Activated CD8-positive, alpha-beta T cell treated with anti-CD3 and anti-CD28 coated beads for 36 hours (primary cell): ENCODE measurements at places on chromosomes 2 and 18. TPM values are rescaled to one million over a fixed set of nuclear protein-coding genes. Genes with fewer than 3 reads are reported as not detected.
A peak's percentile ranks its signal among the peaks of the same experiment; 100 is the strongest.

KHK gene
- 6.7 TPM for total RNA-seq

MPP4 gene
- total RNA-seq, result not detected

C1QL2 gene
- not detected for total RNA-seq

TMEM37 gene
- not detected for total RNA-seq

DNA sequence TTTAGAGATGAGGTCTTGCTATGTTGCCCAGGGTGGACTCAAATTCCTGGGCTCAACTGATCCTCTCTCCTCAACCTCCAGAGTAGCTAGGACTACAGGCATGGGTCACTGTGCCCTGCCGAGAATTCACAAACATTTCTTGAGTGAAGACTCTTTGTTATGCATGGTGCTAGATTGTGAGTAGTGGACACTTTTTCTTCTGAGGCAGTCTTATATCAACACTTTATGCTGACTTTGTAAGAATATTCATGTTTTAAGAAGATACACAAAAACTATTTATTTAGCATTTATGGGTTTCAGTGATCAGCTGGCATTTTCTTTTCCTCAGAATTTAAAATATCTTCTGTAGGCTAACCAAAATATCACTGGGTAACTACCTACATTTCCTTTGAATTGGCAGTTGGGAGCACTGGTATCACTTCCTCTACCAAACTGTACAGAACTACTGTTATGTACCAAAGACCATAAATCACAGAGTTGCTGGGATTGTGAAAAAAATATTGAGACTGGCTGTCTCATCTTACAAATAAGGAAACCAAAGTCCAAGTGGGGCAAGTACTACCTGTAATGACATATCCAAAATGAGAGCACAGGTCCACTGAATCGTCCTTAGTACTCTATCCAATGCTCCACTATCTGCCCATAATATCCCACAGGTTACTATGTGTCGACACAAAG lies 34.0 kb downstream of the DOCK10 start:
- DNase-seq, result no peak

DNA sequence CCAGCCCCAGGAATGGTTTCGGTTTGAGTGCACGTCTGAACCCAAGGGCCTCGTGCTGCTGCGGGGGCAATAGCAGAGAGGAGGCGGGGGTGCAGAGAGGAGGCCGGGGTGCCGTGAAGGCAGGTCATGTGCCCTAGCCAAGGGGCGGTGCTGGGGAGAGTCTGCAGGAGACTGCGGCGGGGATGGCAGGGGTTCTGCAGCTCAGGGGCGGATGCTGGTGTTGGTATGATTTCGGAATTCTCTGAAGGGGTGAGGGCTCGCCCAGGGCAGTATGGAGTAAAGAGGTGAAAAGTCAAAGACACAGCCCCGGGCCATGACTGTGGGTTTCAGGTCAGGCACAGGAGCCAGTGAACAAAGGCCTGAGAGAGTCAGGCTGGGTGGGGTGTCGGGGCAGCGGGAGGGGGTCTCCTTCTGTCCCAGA lies 186.5 kb upstream of the HDAC4 start:
- no peak for DNase-seq

GRCh38 chr2:148615381-148615841 lies 29.1 kb upstream of the EPC2 start:
- no peak for DNase-seq

DNA sequence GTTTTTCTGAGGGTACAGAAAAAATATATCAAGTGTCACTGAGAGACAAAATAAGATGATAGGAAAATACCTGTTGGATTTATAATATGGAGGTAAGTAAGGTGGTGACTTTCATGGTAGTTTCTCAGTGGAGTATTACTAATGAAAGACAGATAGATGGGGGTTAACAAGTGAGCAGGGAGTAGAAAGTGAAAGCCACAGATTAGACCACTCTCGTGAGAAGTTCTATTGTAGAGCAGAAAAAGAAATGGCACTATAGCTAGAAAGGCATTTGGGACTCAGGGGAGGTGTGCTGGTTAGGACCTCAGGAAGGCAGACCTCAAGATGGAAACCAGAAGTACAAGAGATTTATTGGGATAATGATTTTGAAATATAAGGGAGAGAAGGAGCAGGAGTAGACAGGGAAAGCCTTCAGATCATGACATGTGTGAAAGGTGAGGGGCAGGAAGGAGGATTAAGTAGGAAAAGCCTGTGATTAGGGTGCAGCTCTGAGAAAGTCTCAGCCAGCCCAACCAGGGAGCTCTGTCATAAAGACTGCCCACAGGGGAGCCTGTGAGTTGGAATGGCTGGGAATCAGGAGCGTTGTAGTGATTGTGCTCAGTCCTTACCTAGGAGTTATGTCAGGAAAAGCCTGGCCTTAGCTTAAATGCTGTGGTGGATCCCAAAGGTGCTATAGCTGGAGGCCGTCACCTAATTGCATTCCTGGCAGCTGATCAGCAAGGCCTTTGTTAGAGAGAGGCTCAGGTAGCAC lies 198.1 kb downstream of the IKZF2 start:
- no peak for DNase-seq

GRCh38 chr18:2905854-2906703 lies 59.3 kb downstream of the EMILIN2 start:
- DNase-seq, result peak; percentile 51

GRCh38 chr2:109415581-109416013 lies 198.2 kb downstream of the SEPTIN10 start:
- DNase-seq, result no peak

DNA sequence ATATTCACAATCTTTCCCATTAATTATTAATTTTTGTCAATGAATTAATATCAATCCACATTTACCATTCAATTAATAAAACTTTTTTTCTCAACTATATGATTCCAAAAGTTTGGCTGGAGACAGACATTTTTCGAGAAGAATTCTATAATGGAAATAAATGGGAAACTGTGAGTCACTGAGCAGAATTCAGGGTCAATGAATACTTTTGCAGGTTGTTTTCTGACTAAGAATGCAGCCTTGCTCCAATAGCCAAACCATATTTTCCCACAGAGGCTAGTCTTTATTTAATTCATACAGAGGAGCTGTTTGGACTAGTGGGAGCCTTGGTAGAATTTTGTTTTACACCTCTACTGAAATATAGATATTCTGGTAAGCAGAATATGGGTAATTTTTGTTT lies 82.3 kb downstream of the ARHGAP28 start:
- no peak for DNase-seq

- peak; percentile 93 for DNase-seq
Measured at GRCh38 chr2:28359222-28360057, 33.2 kb upstream of the FOSL2 start.

DNA sequence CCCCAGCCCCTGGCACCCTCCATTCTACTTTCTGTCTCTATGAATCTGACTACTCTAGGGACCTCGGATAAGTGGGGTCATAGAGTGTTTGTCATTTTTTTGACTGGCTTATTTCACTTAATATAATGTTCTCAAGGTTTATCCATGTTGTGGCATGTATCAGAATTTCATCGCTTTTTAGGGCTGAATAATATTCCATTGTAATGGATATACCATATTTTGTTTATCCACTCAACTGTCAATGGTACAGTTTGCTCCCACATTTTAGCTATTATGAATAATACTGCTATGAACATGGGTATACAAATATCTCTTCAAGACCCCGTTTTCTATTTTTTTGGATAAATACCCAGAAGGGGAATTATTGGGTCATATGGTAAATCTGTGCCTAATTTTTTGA lies 7.4 kb downstream of the TRAF3IP1 start:
- DNase-seq, result no peak

DNA sequence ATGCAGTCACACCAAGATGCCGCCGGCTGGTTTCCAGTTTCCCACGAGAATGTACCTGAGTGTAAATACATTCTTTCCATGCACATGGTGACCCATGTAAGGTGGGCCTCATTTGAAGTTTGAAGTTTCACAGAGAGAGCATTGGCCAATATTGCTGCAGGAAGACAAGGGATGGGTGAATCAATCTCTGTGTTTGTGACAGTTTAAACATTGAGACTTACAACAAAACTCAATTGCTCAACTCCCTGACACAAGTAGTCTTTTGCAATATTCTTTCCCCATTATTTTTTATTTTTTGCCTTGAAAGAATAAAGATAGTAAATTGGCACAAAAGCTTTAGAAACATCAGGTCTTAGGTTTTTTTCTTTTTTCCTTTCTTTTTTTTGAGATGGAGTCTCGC lies 5.1 kb downstream of the SERPINB2 start:
- DNase-seq, result no peak

- DNase-seq, result no peak
Measured at GRCh38 chr2:198252472-198252871, 448.1 kb downstream of the PLCL1 start.

GRCh38 chr2:9939587-9940485 lies 11.7 kb upstream of the GRHL1 start:
- DNase-seq, result no peak

DNA sequence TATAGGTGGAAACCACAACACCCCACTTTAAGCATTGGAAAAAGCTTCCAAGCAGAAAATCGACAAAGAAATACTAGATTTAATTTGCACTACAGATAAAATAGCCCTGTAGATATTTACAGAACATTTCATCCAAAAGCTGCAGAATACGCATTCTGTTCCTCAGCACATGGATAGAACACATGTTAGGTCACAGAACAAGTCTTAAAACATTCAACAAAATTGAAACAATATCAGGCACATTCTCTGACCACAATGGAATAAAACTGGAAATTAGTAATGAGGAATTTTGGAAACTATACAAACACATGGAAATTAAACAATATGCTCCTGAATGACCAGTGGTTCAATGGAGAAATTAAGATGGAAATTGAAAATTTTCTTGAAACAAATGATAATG lies 27.8 kb upstream of the XDH start:
- DNase-seq, result no peak

DNA sequence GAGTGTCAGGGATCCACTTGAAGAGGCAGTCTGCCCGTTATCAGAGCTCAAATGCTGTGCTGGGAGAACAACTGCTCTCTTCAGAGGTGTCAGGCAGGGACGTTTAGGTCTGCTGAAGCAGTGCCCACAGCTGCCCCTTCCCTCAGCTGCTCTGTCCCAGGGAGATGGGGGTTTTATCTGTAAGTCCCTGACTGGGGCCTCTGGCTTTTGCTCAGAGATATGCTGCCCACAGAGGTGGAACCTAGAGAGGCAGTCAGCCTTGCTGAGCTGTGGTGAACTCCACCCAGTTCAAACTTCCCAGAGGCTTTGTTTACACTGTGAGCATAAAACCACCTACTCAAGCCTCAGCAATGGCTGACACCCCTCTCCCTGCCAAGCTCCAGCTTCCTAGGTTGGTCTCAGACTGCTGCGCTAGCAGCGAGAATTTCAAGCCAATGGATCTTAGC lies 38.1 kb downstream of the PLEK start:
- no peak for DNase-seq

GRCh38 chr18:28574175-28574574 lies 397.2 kb upstream of the CDH2 start:
- no peak for DNase-seq

GRCh38 chr2:106098081-106098480 lies 96.0 kb downstream of the UXS1 start:
- peak; percentile 57 for DNase-seq

- no peak for DNase-seq
Measured at GRCh38 chr18:55477860-55478581, 110.0 kb downstream of the TCF4 start.

GRCh38 chr2:223870840-223871611 lies 33.6 kb upstream of the AP1S3 start:
- no peak for DNase-seq

- peak; percentile 54 for DNase-seq
Measured at GRCh38 chr2:3238951-3239841, 138.4 kb downstream of the EIPR1 start.

GRCh38 chr2:37583867-37584266 lies 87.6 kb downstream of the CDC42EP3 start:
- DNase-seq, result no peak

- DNase-seq, result peak; percentile 42
Measured at GRCh38 chr2:157194097-157194688, 63.3 kb upstream of the GALNT5 start.
